GM04504 (cell line): ENCODE measurements at places on chromosomes 7 and 10.

DNA sequence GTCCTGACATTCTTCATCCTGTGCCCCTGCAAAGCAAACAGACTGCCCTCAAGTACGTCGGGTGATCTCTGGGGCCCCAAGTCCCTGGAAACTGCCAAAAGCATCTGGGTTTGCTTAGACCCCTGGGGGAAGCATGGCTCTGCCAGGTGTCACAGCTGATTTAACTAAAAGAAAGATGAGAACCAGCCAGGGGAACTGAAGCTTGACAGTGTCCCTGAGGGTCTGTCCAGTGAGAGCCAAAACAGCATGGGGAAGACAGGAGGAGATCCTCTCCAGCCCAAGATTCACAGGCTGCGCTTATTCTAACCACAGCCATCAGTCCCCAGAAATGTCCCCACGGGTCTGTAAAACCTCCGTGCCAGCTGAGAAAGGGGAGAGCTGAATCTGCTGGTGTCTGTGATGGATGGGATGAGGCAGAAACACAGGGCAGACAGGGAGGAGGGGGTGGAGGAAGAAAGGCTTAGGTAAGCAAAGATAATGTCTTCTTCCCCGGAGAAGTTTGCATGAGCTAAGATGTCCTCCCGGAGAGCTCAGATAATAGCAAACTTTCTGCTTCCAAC is 21.3 kb downstream of the CCDC3 start:
- DNase-seq, result no peak

DNA sequence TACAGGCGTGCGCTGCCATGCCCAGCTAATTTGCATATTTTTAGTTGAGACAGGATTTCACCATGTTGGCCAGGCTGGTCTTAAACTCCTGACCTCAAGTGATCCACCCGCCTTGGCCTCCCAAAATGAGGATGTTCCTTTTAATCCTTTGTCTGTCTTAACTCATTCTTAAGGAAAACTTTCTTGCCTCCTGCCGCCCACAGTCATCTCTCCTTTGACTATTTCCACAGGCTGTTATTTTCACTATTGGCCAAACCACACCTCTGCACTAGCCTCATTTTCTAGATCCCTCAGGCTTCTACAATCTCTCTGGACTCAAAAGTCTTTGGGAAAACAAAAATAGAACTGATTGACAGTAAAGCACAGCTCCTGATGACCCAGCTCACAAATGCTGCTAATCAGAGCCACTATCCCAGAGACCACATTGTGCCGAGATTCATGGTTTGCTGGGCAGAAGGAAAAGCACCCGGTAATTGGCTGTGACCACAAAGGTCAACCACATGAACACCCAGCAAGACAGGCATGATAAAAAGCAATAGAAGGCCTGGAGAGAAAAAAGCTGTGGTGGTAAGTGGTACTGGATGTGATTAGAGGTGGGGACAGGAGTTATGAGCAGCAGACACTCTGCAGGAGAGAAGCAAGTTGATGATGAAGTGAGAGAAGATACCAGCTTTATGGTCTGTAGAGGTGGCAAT is 44.1 kb upstream of the ZNRF2 start:
- no peak for DNase-seq

DNA sequence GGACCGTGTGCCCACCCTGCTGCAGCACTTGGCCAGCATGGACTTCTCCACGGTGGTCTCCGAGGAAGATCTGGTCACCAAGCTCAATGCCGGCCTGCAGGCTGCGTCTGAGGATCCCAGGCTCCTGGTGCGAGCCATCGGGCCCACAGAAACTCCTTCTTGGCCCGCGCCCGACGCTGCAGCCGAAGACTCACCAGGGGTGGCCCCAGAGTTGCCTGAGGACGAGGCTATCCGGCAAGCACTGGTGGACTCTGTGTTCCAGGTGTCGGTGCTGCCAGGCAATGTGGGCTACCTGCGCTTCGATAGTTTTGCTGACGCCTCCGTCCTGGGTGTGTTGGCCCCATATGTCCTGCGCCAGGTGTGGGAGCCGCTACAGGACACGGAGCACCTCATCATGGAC is 1.4 kb downstream of the RBP3 start:
- DNase-seq, result no peak

- DNase-seq, result no peak
Measured at GRCh38 chr7:1457949-1458682, 1.2 kb downstream of the MICALL2 start.

- DNase-seq, result no peak
Measured at GRCh38 chr7:155293721-155294510, 3.8 kb upstream of the INSIG1 start.

DNA sequence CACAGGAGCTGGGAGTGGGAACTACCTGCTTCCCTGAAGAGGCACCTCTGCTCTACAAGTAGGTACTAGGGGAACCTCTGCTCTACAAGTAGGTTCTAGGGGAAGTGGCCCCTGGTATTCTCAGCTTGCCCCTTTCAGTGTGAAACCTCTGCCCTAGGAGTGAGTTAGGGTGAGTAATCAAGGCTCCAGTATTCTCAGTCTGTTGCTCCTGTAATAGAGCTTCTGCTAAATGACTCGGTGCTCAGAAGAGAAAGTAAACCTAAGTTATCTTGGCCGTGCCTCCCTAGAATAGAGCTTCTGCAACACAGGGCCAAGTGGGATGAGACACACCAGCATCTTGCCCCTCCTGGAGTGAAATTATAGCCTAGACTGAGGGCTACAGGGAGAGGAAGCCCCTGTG is 13.4 kb upstream of the RASSF4 start:
- no peak for DNase-seq

- DNase-seq, result no peak
Measured at GRCh38 chr7:24836084-24836483, 78.8 kb upstream of the GSDME start.

GRCh38 chr10:106450966-106451365 is 713.5 kb downstream of the SORCS1 start:
- DNase-seq, result no peak

DNA sequence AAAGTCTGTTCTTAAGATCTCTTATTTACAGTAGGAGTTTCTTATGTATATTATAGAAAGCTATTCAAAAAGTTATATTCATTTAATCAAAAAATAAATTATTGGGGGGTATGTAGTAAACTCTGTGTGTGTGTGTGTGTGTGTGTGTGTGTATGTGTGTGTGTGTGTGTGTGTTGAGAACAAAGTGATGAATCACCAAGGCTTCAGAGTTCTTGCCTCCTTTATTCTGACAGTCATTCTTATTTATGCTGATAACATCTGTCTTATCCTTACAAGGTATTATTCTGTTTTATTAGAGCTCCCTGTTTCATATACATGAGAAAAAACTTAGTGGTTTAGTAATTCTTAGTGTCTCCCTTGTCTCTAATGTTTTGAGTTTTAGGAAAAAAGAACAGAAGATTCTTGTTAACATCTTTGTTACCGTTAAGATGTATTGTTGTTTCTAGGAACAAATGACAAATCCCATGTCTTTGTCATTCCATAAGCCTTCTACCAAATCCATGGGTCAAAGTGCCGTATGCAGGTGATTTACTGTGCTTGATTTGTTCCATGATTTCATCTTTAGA is 424.0 kb downstream of the EXOC4 start:
- DNase-seq, result no peak

DNA sequence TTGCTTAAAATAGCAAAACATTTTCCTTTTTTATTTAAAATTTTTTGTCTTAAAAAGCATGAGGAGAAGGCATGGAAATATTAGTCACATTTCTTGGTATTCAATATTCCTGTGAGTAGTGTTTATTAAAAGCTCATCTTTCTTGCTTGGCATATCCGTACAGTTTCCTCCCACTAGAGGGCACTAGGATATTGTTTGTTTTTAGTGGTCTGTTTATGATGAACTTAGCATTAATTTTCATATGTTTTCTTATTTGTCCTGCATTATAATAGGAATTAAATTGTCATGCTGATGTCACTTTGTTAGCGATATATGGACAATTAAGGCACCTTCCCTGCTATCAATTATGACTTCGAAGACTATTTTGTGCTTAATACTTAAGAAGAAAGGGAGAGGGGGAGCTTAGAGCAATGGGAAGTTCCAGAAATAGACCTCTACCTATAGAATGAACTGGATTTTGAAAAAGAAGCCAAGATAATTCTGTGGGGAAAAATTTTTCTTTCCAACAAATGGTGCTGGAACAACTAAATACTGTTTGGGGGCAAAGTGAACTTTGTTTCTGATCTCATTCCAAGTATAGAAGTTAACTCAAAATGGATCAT is 91.0 kb upstream of the STRIP2 start:
- DNase-seq, result no peak

DNA sequence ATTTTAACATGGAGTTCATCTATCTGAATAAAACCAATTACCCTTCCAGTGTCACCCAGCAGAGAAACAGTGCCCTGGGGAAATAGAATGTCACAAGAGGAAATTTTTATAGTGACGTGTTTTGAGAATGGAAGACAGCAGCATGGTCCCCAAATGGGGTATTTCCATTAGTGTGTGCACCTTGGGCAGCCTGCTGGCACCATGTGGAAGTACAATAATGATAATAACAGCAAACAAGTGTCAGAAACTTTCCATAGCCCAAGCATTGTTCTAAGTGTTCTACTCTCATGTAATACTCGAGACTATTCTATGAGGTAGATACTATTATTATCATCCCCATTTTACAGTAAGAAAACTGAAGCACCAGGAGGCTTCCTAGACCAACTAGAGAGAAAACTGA is 2.2 kb upstream of the PDE1C start:
- DNase-seq, result no peak

- DNase-seq, result no peak
Measured at GRCh38 chr7:42099066-42099465, 137.9 kb downstream of the GLI3 start.

- DNase-seq, result no peak
Measured at GRCh38 chr10:132381741-132382140, 15.3 kb upstream of the PWWP2B start.

DNA sequence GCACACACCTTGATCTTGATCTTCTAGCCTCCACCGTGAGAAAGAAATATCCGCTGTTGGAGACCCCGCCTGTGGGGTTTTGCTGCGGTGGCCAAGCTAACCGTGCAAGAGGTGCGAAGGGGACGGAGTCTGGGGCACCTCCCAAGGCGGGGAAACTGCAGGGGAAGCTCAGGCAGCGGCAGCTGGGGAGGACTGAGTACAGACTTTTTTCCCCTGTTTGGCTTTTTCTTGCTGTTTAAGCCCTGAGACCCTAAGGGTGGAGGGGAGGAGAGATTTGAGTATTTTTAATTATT is 108.0 kb downstream of the DNAJB6 start:
- DNase-seq, result no peak

DNA sequence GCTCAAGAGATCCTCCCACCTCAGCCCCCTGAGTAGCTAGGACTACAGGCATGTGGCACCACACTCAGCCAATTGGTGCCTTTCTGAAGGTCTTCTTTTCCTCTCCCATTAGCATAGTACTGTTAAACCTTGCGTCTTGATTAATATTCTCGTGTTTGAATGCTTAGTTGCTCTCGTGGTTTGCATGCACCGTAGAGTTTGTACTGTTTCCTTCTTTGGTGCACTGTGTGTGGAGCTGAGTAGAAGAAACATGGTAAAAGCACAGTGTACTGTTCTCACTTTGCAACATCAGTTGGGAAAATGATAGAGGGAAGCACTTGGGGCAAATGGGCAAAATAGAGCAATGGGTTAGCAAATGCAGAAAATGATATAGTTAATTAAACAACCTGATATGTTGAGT is 27.6 kb upstream of the RPA3 start:
- DNase-seq, result no peak

DNA sequence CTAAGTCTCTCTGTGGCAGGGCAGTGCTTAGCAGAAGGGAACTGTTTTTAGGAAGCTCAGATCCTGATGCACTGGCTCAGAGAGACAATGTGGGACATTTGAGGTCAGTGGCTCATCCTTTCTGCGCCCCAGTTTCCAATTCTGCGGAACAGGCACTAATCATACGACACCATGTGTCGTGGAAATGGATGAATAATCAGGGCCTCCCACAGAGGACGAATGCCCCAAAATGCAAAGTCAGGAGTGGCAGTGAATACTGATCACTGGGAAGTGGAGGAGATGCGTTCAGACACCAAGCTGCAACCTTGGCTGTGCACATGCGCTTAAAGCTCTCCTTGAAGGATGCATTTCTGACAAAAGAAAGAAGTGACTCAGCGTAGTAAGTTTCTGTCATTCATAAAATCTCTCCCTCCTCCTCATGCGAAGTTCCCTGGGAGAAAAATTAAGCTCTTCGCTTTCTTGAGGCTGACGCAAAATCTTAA is 21.9 kb upstream of the ECHDC3 start:
- no peak for DNase-seq

GRCh38 chr7:70387217-70387616 is 744.7 kb upstream of the GALNT17 start:
- no peak for DNase-seq

- no peak for DNase-seq
Measured at GRCh38 chr10:52662256-52662655, 110.3 kb downstream of the MBL2 start.

GRCh38 chr7:117673367-117673766 is 193.5 kb downstream of the CFTR start:
- DNase-seq, result no peak

DNA sequence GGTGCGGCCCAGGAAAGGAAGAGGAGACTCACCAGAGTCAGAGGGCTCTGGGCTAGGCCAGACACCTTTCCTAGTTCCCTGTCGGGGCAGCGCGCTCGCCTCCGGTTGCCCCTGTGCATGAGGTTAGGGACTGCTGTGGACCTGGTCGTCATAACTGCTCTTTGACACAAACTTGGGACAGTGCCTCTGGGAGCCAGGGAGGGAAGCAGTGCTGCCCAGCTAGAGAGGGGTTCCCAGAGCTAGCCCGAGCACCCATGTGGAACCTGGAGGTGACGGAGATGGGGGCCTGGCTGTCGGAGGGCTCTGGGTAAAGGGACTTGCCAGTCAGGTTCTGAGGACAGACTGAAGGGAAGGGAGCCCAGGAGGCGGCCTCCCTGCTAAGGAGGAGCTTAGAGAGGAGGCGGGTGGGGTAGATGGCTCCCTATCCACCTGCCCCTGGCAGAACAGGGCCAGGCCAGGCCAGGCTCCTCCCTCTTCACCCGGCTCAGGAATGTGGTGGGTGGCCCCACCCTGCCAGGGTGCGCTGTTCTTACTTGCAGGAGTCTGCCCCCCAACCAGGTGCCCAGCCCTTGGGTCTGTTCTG is 29.7 kb downstream of the AGAP3 start:
- no peak for DNase-seq

GRCh38 chr7:94305836-94306235 is 88.9 kb upstream of the COL1A2 start:
- DNase-seq, result no peak

GRCh38 chr7:25305831-25306230 is 77.5 kb upstream of the NPVF start:
- no peak for DNase-seq

DNA sequence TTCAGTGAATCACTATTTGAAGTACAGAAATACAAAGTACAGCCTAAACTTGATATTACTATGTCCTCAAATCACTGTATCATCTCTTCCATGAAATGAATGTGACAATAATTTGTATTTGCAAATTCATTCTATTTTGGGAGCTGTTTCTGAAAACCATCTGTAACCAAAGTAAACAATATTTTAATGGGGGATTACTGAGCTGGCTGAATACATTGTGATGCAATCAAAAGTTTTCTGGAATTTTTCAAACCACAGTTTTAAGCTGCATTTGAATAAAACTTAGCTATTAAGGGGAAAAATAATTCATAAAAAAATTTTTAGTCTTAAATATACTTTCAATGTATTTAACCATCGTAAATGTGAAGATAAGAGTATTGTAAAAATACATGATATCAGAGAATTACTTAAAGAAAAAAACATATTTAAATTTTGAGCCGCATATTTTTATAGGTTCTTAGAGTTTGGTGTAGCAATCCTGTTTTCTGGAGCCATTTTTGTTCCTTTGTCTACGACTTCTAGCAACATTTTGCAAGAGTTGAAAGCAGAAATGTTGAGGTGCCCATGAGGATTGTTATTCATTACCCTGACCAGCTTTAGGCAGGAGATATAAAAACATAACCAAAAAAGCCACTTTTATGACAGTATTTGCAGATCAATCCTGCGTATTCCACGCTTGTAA is 45.9 kb upstream of the AGMO start:
- no peak for DNase-seq
